ENCODE measurements at places on chromosomes 6 and 20.

GRCh38 chr6:148389086-148389485 lies 46.4 kb downstream of the SASH1 start:
- DNase-seq = no peak

GRCh38 chr6:152206072-152206818 lies 398.8 kb downstream of the ESR1 start:
- DNase-seq = peak; percentile 8

DNA sequence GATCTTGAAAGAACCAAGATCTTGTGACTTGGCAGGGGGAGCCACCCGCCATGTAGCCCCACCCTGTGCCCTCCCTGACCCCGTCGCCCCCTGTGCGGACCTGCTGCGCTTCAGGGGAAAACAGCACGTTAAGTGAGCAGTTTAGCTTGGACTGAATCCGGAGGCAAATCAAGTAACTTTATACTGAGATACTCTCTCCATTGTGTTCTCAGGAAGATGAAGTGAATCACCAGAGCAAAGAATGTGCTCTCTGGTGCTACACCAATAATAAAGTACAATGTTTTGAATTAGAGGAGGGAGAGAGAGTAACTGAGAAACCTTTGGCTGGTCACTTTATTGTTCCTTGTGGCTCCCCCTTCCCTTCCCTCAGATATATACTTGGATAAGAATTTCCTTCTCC lies 83.4 kb downstream of the TXNDC5 start:
- DNase-seq = peak; percentile 41

- DNase-seq = no peak
These were observed 159.4 kb upstream of the SPTLC3 start for GRCh38 chr20:12849225-12849910.

DNA sequence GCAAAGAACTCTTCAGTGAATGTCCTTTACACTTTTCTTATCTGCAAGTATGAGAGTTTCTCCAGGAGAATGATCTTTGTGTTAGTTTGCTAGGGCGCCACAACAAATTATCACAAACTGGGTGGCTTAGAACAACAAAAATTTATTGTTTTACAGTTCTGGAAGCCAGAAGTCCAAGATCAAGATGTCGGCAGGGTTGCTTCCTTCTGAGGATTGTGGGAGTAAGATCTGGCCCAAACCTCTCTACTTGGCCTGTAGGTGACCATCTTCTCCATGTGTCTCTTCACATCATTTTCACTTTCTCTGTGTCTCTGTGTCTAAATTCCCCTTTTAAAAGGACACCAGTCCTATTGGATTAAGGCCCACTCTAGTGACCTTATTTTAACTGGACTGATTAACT lies 103.0 kb downstream of the ADTRP start:
- DNase-seq = no peak

DNA sequence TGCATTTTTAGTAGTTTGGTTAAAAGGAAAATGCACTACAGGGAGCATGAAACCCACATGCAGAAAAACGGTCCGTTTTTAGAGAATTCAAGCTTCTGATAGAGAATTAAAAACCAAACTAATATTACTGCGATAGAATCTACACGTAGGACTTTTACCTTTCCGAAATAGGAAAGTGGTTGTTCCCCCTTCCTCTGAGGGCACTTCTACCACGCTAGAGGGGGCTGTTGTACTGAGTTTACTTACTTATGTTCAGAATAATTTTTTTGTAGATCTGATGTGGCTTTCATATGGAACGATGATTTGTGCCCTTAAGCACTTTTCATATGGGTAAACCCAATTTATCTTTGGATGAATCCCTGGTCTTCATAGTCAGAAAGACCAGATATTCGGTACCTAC lies 264.3 kb upstream of the PLN start:
- DNase-seq = peak; percentile 50

GRCh38 chr20:1920252-1920651 lies 25.0 kb downstream of the SIRPA start:
- no peak for DNase-seq

GRCh38 chr6:14639983-14640599 lies 522.5 kb downstream of the CD83 start:
- DNase-seq = no peak

GRCh38 chr20:57071283-57071731 lies 195.1 kb downstream of the BMP7 start:
- no peak for DNase-seq

All from fibroblast of skin of right quadriceps (primary cell).